ENCODE measurements at places on chromosomes 7 and 10.

DNA sequence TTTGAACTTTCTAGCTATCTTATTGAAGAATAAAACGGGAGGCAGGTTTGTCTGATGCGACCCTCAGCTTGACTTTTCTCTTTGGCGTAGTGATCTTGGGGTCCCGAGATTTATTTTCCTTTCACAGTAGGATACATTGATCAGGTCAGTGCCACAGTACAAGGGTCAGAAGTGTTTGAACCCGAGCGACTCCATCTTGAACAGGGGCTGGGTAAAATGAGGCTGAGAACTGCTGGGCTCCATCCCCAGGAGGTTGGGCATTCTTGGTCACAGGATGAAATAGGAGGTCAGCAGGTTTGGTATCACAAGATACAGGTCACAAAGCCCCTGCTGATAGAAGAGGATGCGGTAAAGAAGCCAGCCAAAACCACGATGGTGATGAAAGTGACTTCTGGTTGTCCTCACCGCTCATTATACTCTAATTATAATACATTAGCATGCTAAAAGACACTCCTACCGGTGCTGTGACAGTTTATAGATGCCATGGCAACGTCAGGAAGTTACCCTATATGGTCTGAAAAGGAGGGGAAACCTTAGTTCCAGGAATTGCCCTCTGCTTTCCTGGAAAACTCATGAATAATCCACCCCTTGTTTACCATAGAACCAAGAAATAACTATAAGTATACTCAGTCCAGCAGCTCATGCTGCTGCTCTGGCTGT lies 3.0 kb upstream of the TECPR1 start:
- DNase-seq: no peak

- DNase-seq: no peak
Measured at GRCh38 chr10:60894786-60895185, 49.2 kb downstream of the RHOBTB1 start.

DNA sequence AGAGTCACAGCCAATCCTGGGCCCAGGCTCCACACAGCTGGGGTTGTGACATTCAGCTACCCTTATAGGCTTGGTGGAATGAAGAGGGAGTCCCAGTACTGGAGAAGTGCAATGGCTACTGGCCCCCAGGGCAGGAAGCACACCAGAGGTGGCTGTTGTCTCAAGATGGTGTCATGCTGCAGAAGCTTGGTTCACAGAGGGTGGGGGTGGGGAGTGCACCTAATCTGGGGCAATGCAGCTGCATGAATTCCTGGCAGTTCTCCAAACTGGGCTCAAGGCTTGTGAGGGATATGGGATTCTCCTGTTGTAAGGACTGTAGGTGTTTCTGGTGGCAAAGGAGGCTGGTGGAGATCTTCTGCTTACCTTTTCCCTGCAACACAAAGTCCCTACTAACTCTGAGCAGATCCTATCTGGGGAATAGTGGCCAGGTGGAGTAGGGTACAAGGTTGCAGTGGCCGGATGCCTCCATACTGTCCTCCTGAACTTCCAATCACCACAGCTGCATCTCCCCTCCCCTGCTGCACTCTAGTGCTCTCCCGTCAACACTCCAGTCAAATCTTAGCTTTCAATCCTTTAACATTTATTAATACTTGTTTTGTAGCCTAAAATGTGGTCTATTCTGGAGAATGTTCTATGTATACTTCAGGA lies 27.4 kb upstream of the PLA2G12B start:
- DNase-seq: no peak

- no peak for DNase-seq
Measured at GRCh38 chr10:123891144-123892071, at the start of gene CPXM2. CPXM2 (minus strand) TSS chr10:123891807; CDS start chr10:123891659, 148 bp downstream.

GRCh38 chr10:78511324-78512204 lies 477.9 kb downstream of the RPS24 start:
- DNase-seq: no peak

Measured in MM.1S (cell line).